Stimulated activated CD8-positive, alpha-beta memory T cell treated with anti-CD3 and anti-CD28 coated beads, Interleukin-7, amount 100 ng/mL, for 48 hours (primary cell): ENCODE measurements at places on chromosomes 2 and 18.

GRCh38 chr2:31354837-31355236 lies 59.7 kb downstream of the XDH start:
- DNase-seq, result no peak

- no peak for DNase-seq
Measured at GRCh38 chr2:179048099-179048498, 1.8 kb downstream of the CCDC141 start.

DNA sequence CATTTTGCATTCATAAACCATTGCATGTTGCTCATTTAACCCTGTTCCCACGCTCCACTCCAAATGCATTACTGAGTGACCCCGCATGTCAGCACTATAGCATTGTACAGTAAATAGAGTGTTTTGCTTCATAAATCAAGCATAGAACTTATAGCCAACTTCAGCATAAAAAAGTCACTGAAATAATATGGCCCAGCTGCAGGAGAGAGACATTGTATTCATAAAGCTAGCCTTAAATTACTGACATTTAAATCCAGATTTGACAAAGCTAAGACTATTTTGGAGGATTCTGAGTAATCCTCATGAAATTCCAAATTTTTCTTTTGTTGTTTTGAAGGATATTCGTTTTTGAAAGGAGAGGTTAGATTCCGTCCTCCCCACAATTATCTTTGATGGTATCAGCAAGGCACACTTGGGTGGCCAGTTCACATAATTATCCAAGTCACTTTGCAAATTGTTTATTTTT lies 320.9 kb upstream of the TCF4 start:
- no peak for DNase-seq

DNA sequence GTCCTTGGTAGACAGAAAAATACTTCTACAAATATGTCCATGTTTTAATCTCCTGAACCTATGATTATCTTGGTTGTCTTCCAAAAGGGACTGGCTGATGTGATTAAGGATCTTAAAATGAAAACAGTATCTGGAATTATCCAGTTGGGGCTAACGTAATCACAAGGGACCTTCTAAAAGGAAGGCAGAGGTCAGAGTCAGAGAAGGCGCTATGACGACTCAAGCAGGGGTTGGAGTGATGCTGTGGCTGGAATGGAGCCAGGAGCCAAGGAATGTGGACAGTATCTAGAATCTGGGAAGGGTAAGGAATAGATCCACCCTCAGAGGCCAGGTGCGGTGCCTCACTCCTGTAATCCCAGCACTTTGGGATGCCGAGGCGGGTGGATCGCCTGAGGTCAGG lies 4.2 kb upstream of the USP14 start:
- no peak for DNase-seq

GRCh38 chr2:1238598-1239138 lies 174.6 kb upstream of the TPO start:
- DNase-seq, result no peak

DNA sequence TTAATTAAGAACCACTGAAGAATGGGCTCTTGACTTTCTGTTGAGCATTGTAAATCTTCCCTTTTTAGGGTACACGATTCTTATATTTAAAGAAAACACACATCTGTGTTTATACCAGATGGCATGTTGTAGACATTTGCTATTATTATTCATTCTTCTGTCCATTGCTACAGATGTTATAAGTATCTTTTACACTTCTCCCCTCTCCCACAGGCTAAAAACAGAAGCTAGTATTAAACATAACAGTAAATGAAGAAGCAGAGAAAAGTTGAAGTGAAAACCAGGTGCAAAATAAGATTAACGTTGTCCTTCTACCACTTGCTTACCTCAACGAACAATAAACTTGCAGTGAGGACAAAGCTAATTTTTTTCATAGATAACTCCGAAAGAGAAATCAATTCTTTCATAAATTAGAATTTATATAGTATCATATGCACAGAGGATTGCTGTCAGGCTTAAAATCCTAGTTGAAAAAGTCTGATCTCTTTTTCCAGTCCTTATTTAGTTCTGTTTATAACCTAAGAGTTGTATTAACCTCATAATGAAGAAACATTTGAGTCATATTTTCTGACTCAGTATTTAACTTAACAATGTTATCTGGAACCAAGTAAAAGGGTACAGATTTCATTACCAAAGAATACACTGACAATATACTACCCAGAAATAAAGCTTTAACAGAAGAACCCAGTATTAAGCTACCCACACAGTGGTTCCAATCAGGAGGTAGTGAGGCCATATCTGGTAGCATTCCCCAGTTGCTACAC lies 16.4 kb upstream of the ZNF385B start:
- DNase-seq, result no peak

DNA sequence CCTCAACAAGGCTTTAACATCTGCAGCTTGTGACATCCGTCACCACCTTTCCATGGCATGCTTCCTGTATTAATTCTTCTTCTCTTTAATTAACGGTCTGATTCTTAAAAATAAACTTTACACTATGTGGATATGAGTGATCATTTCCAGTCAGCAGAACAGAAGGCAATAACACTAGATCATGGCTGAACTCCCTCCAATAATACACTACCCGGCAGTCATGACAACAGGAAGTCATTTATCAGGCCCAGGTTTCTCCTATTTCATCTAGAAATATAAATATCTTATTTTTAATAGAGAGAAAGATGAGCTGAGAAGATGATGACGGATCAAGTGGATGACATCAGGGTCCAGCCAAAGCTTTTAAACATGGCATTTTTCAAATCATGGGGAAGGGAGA lies 792.2 kb downstream of the SLC4A3 start:
- no peak for DNase-seq

DNA sequence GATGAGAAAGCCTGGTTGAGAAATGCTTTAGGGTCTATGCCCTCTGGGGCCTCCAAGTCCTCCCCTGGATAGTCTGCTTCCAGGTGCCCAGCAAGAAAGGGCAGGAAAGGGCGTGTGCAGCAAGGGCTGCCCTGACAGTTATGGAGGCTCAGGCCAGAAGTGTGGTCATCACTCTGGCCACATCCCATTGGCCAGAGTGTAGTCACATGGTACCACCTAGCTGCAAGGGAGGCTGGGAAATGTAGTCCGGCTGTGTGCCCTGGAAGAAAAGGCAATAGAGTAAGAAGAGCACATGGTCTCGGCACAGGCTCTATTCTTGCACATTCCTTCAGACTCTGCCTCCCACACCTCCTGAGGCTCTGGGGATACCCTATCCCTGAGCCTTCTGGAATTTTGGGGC lies 35.7 kb downstream of the ODC1 start:
- DNase-seq, result no peak

DNA sequence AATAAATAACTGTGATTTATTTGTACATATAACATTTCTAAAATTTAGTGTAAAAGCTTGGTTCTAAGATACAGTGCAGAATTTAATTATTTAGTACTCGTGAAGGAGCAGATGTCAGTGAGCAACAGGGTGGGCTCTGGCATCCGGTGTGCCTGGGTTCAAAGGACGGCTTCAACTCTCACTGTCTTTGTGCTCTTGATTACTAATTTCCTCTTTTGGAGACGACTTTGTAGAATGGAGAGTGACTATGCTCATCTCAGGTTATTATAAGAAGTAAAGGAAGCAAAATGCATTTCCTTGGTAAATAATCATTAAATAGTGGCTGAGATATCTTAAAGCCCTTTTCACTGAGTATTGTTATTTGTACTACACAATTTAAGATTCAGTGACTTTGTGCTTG lies 271.7 kb downstream of the ASXL3 start:
- DNase-seq, result no peak

DNA sequence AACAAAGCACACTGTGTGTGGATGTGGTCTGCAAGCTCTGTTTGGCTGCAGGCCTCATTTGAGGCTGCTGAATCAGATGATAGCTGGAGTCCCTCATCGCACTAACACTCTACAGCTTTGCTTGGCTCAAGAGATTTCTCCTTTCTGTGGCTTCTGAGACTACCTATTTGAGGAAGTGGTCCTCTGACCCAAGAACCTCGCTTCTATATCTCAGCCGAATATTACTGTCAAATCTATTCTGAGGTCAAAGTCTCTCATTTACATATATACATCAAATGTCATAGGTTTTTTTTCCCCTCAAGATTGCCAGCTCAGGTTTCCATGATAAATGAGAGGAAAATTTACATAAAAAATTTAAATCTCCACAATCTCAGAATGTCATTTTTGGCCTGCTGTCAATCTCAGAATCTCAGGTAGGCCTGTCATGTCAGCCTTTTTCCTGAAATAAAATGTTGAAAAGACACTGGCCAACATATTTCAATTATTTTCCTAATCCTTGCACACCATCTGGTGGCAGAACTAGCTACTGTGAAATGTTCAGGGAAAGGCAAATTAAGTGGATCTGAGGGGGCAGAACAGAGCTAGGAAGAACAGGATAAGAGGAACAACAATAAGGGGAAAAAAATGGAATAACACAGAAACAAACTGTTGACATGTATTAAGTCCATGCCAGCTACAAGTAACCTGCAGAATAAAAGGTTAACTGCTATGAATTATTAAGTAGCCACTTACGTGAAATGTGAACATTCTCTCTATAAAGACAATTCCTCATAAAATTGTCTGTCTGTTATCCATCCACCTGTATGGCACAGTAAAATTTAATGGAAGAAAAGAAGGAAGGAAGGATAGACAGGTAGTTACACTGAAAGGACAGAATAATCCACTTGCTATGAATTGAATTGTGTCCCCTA lies 39.3 kb downstream of the AP1S3 start:
- no peak for DNase-seq

DNA sequence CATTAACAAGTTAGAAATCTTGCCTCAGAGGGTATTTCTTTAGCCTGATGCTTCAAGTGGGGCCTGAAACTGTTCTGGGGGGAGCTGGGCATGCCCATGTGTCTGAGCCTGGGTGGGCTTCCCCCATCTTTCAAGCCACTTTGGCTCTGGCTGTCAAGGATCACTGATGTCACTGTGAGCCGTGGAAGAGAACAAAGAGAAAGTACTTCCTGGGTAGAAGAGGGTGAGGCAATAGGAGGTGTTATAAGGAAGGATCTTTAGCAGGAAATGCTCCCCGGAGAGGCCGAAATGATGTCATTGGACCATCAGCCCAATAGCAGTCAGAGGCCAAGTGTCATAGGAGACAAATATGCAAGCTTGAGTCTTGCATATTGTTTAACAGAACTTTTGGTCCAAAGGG lies 228.4 kb upstream of the MEX3C start:
- DNase-seq, result no peak

- DNase-seq, result no peak
Measured at GRCh38 chr2:136025057-136025973, 39.9 kb upstream of the DARS1 start.

GRCh38 chr2:169095621-169096105 lies 26.3 kb downstream of the DHRS9 start:
- DNase-seq, result no peak

DNA sequence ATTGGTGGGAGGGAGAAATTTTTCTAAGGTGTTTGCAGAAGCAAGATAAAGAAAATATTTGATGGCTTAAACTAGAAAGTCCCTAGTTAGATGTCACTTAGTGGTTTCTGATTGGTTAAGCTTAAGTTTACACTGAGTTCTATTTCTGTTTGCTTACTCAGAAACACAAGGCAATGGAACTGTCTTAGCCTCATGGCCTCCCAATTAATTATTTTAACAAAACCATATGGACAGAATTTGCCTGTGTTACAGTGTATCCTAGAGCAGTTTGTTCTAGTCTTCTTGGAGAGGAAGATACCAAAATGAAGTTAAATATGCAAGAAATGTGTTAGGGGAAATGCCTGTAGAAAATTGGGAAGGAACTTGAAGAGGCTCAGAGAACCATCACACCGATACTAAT lies 4.6 kb upstream of the IMPACT start:
- DNase-seq, result no peak

GRCh38 chr2:172234716-172235691 lies 132.3 kb upstream of the DLX2 start:
- DNase-seq, result no peak

DNA sequence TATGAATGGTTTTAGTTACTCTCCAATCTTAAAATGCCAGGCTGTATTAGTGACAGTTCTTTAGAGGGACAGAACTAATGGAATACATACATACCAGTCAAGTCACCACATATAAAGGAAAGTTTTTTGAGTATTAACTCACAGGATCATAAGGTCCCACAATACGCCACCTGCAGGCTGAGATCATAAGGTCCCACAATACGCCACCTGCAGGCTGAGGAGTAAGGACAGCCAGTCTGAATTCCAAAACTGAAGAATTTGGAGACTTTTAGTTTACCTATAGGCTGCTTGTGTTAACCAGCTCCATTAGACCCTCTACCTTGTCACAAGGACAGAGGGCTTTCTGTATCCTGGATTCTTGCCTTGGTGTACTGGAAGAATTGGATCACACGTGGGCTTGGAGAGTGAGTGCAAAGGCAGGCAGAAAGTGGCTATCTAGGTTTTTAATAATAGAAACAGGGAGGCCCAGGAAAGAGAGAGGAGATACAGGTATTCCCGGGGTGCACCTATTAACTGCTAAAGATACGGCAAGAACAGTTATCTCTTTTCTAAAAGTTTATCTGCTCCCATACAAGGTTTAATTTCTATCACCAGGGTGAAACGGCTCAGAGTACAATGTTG lies 234.9 kb upstream of the CYRIA start:
- no peak for DNase-seq

DNA sequence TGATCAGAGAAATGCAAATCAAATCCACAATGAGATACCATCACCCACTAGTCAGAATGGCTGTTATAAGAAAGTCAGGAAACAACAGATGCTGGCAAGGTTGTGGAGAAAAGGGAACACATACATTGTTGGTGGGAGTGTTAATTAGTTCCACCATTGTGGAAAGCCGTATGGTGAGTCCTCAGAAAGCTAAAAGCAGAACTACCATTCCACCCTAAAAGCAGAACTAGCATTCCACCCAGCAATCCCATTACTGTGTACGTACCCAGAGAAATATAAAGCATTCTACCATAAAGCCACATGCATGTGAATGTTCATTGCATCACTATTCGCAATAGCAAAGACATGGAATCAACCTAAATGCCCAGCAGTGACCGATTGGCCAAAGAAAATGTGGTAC lies 60.7 kb downstream of the ANKRD62 start:
- no peak for DNase-seq

DNA sequence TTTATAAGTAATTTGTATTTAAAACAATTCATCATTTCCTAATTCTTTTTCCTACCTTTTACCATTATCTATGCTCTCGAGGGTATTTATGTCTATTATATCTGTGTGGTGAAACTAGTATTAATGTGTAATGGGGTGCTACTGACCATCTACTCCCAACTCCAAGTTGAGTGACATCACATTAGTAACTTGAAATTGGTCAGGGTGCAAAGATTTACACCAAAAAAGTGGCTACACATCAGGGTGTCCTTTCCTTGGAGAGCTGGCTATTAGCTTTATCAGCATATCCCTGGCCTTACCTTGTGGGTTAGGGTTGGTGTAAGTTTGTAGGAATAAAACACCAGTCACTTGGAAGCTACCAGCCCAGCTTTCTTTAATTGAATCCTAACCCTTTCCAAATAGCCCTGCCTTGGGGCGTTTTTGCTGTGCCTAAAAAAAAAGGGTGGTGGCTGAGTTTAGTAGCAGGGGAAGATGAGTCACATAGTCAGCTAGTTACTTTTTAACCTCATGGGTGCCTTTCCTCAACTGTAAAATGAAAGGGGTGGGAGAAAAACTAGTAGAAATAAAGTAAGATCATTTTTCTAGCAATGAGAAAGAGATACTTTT lies 14.0 kb downstream of the ANXA4 start:
- no peak for DNase-seq
